Stimulated activated CD8-positive, alpha-beta memory T cell treated with anti-CD3 and anti-CD28 coated beads, Interleukin-4, amount 100 ng/mL, for 4 hours (primary cell): ENCODE measurements at places on chromosomes 2 and 18.

GRCh38 chr2:224442071-224442967, 40.4 kb upstream of the FAM124B start:
- DNase-seq: no peak

DNA sequence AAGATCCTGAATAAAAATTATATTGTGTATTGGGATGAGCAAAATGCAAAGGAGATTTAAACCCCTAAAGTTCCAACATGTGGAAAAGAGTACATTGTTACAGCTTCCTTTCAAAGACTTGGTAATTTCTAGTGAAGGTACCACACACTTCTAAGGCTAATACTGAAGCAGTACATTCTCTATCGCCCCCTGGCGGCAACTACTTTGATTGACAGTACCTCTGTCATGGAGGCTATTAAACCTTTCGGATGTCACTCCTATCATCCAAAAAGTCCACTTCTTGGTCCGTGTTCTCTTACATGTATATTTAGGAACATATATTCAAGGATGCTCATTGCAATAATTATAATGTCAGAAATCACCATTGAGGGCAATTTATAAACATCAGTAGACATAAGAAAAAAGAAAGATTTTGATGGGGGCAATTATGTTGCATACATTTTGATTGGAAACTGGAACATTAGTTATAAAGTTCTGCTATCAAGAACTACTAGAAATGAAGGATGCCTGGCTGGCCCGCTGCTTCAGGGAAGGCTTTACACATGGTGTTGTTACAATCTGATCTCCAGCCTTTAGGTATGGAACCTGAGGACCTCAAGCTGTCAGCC, 601.6 kb downstream of the CPS1 start:
- peak; percentile 13 for DNase-seq

DNA sequence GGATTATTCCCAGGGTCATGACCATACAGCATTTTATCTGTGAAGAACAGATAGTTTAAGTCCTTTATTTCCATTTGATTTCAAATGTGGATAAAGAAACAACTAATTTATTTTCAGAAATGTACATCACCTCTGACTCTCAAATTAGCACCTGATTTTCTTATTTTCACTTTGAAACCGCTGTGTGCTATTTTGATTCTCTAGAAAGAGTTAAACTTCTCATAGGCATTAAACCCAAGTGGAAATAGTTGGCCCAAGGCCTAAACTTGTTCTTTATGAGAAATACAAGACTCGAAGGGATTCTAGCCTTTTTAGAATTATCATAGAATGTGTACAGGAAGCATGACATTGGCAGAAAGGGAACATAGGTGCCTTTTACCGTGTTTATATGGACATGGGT, 41.5 kb upstream of the LTBP1 start:
- DNase-seq: no peak

DNA sequence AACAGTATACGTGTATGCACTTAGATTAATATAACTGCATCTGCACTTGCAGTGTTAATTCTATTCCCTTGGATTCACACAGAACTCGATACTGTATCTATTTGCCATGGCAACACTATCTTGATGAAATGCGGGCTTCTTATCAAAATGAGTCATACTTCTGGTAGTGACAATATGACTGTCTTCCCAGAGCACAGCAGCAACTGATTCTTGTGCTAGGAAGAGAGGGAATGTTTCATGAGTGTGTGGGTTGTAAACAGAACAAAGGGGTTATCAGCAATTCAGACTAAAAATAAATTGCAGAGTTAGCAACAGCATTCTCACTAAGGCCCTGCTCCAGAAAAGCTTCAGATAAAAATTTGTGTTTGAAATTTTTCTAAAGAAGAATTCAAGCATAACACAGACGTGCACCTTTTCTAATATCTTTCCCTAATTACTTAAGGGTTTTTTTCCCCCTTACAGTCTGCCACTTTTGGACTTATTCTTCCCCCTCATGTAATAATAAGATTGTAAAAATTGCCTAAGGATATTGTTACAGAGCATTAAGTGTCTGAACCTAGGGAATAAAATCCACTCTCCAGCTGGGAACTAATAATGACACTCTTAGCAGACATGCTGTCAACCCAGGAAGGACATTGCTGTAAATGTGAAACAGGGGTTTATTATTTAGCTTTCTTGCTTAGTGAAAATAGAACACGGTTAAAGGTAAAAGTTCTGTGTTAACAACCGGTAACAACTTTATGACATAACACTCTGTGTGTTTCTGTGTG, 99.9 kb upstream of the SLC38A11 start:
- no peak for DNase-seq
